ENCODE measurements at places on chromosomes 16 and 17.

DNA sequence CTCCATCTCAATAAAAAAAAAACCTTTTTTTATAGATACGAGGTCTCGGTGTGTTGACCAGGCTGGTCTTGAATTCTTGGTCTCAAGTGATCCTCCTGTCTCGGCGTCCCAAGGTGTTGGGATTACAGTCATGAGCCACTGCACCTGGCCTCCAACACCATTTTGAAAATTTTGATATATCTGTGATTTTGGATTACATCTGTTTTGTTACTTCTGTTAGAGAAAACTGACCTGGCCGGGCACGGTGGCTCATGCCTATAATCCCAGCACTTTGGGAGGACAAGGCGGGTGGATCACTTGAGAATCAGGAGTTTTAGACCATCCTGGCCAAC, 18.6 kb downstream of the RMI2 start:
- no peak for DNase-seq

- no peak for DNase-seq
Observed at GRCh38 chr16:11142261-11142630, 113.8 kb downstream of the SOCS1 start.

GRCh38 chr17:37392024-37392590, 14.5 kb downstream of the ACACA start:
- DNase-seq, result no peak

- no peak for DNase-seq
Observed at GRCh38 chr16:86353148-86353547, 157.2 kb upstream of the FOXF1 start.

- no peak for DNase-seq
Observed at GRCh38 chr16:83717814-83718213, 90.0 kb upstream of the HSBP1 start.

- DNase-seq, result no peak
Observed at GRCh38 chr17:8345052-8345690, 5.5 kb downstream of the ODF4 start.

GRCh38 chr17:81701288-81702071, 1.7 kb upstream of the MRPL12 start:
- DNase-seq, result no peak

DNA sequence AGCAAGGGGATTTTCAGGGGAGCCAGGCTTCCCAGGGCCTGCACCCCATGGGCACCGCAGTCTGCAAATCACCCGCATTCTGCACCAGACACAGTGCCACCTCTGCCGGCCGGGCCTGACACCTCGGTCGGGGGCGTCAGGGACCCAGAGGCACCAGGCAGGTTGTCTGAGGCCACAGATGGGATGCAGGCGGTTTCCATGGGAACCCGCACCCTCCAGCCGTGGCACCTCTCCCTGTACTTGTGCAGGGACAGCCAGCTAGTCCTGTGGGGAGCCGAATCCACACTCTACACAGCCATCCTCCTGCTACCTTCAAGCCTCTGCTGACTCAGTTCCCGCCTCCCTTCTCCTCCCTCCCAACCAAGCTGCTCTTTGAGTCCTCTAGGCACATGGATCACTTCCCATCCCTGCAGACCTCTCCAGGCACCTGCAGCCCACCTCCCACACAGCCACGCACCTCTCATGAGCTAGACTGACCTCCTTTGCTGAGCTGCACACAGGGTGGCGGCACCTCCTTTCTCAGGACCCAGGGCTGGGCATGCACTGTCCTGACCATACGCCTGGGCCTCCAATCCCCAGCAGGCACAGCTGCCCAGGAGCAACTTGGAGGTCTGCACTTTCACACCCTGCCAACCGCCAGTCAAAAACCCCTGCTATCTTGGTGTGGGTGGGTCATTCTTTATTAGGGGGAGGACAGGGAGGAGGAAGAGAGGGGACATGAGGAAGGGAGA, 119.5 kb downstream of the C16orf78 start:
- DNase-seq, result no peak

DNA sequence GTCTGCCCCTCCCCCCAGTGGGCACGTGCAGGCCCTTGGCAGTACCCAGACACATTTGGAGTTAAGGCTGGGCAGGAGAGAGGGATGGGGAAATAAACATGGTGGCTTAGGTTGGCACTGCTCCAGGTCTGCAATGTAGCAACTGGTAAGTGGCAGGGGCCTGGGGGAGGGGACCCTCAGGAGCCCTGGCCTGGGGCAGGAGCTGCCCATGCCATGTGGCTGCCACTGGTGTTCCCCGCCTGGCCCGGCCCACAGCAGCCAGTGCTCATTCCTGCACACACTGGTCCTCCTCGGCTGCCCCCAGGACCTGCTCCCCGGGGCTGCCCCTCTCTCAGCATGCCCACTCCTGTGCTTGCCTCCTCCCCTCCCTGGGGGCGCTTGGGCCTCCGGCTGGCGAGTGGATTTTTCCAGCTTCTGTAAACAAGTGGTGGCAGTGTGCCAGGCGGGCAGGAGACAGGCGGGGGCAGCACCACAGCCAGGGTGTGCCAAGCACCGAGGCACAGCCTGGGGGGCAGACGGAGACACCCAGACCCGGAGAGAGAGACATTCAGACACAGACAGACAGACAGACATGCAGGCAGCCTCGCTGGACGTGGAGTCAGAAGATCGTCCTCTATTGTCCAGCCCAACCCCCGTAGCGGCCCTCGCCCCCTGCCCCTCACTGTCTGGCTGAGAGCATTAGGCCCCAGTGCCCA, 9.4 kb downstream of the THRA start:
- no peak for DNase-seq

GRCh38 chr16:85015481-85016187, 4.3 kb upstream of the ZDHHC7 start:
- no peak for DNase-seq

- no peak for DNase-seq
Observed at GRCh38 chr17:83010206-83011200, 68.9 kb upstream of the METRNL start.

GRCh38 chr17:7249830-7250229, 1.7 kb downstream of the CTDNEP1 start:
- DNase-seq, result no peak

GRCh38 chr17:79593205-79593604, 17.6 kb downstream of the RBFOX3 start:
- DNase-seq, result no peak

- peak; percentile 20 for DNase-seq
Observed at GRCh38 chr17:77884019-77884418, 74.5 kb upstream of the TNRC6C start.

DNA sequence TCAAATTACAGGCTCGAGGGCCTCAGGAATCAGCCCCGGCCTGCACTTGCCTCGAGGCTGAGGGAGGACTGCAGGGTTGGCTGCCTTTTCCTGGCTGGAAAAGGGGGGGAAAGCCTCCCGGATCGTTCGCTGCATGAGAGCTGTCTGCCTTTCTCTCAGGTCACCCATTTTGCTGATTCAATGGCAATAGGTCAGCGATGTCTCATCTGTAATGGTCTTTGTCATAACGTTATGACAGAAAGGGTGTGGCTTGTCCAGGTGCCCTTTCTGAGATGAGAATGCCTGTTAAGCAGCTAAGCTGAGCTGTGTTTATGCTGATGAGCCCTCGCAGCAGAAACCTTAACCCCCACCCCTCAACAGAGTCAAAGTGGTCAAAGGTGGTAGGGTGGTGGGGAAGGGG, 81.8 kb downstream of the AKAP1 start:
- DNase-seq, result no peak

DNA sequence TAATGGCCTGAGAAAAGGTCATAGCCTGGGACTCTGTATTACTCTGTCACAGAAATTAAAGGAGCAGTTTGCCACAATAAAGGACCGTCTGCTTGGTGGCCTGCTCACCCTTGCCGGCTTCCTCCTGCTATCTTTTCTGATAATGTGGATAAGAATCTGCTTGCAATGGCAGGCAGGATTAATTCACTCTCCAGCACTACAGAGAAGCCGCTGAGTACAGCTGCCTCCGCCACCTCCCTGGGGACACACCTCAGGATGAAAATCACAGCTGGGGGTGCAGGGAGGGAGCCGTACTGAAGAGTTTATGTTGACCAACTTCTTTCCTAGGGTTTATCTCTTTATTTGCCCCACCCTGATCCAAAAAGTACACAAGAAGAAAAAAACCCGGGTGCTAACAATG, 245.9 kb upstream of the RPL38 start:
- no peak for DNase-seq

GRCh38 chr16:2157480-2158261, 2.1 kb downstream of the TRAF7 start:
- no peak for DNase-seq

GRCh38 chr17:55224746-55225145, 40.0 kb upstream of the HLF start:
- DNase-seq, result no peak

DNA sequence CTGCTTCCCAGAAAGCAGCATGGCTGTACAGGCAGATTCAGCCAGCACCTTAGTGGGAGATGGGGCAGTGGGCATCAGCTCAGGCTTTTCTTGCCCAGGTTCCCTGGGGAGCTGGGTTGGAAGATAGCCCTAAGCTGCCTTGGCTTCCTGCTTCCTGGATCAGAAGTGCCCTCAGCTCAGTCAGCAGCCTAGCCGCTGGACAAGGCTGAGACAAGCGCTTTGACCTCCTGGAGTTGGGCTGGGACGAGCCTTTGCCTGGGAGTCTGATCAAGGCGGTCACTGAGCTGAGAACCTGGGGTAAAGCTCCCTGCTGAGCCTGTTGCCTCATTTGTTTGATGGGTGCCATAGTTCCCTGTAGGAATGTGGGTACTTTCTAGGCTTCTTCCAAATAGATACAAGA, 190.0 kb downstream of the RAB11FIP4 start:
- DNase-seq, result no peak

- DNase-seq, result no peak
Observed at GRCh38 chr16:73356401-73357079, 308.6 kb upstream of the ZFHX3 start.

GRCh38 chr16:25040543-25040942, 25.4 kb upstream of the ARHGAP17 start:
- no peak for DNase-seq
